ENCODE measurements at places on chromosomes 7 and 10. TPM values are rescaled to one million over a fixed set of nuclear protein-coding genes. Genes with fewer than 3 reads are reported as not detected.

GRCh38 chr7:4681886-4682620, at the start of gene FOXK1:
TSS of gene FOXK1 (plus strand) at chr7:4682295. CDS start at chr7:4682309, 14 bp downstream.
- peak; percentile 73 for DNase-seq
- H3K27ac ChIP-seq = peak within 1 kb of the TSS; percentile 92
- H3K4me3 ChIP-seq = peak within 1 kb of the TSS; percentile 91
- H3K36me3 ChIP-seq = peaks cover 18% of the 10 kb centered on the region

- DNase-seq = no peak
- peaks cover 3% of the 10 kb centered on the region for H3K4me1 ChIP-seq
- no peaks in the 10 kb centered on the region for H3K36me3 ChIP-seq
- no peak overlapping the region for H3K27ac ChIP-seq
These were observed 138.1 kb downstream of the VTI1A start for GRCh38 chr10:112585126-112585525.

GRCh38 chr7:55555160-55555559, 17.1 kb downstream of the VOPP1 start:
- no peak overlapping the region for H3K4me3 ChIP-seq
- H3K27me3 ChIP-seq = no peaks in the 10 kb centered on the region
- DNase-seq = no peak
- no peak overlapping the region for H3K27ac ChIP-seq
- peaks cover 32% of the 10 kb centered on the region for H3K36me3 ChIP-seq

- no peak for DNase-seq
- H3K36me3 ChIP-seq = no peaks in the 10 kb centered on the region
- H3K27me3 ChIP-seq = peaks cover 20% of the 10 kb centered on the region
- H3K27ac ChIP-seq = no peak overlapping the region
- no peak overlapping the region for H3K4me3 ChIP-seq
- H3K4me1 ChIP-seq = peaks cover 3% of the 10 kb centered on the region
These were observed 90.7 kb upstream of the CAPZA2 start for GRCh38 chr7:116771640-116772039.

DNA sequence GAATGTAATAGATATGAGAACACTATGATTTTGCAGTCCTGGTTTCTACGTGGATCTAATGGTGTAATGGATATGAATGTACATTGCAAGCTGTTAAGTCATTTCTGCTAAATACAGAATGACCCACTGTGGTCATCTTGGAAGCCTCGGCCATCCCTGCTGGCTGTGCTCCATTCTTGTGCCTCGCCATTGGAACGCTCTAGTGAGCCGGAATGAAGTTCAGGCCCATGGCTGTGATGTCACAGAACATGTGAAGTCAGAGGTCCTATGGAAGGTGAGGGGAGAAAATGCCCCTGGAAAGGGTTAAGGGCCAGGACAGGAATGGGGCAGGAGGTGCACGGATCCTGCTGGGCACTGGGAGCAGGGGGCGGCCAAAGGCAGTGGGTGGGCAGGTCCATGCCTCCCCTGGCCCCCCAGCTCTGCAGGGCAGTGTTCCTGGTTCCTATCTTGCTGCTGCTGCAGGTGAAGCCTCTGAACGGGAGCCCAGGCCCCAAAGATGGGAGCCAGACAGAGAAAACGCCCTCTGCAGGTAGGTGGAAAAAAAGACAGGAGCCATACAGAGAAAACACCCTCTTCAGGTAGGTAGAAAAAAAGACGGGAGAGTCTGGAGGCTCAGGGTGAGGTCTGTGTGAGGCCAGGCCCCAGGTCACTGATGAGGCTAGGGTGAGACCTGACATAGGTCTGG, at the start of gene LLCFC1:
Gene LLCFC1 (plus strand): TSS at position 259 of the 685 bp plus-strand sequence. CDS start 138 bp downstream, at position 397.
- DNase-seq = no peak
- H3K27me3 ChIP-seq = no peaks in the 10 kb centered on the region
- no peaks in the 10 kb centered on the region for H3K36me3 ChIP-seq
- H3K27ac ChIP-seq = no peak within 1 kb of the TSS

GRCh38 chr7:82471351-82472020, 27.9 kb upstream of the CACNA2D1 start:
- no peaks in the 10 kb centered on the region for H3K36me3 ChIP-seq
- no peak overlapping the region for H3K27ac ChIP-seq
- H3K4me3 ChIP-seq = no peak overlapping the region
- no peak for DNase-seq
- H3K4me1 ChIP-seq = no peaks in the 10 kb centered on the region

DNA sequence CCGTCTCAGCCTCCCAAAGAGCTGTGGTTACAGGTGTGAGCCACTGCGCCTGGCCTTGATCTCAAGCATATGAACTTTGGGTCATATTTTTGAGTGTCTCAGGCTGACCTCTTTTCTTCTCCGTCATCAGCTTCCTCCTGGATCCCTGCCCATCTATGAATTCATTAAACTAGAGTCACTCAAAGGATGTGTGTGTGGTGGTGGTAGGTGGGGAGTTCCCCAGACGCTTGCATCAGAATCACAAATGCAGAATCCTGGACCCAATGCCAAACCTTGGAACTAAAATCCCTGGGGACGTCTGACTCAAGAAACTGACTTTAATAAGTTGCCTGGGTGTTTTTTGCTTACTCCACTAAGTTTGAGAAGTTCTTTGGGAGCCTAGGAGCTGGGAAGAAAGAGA, 6.7 kb upstream of the CREB5 start:
- no peaks in the 10 kb centered on the region for H3K36me3 ChIP-seq
- no peak for DNase-seq
- peaks cover 19% of the 10 kb centered on the region for H3K4me1 ChIP-seq
- no peak overlapping the region for H3K4me3 ChIP-seq

- H3K27me3 ChIP-seq = no peaks in the 10 kb centered on the region
- H3K36me3 ChIP-seq = no peaks in the 10 kb centered on the region
- no peak overlapping the region for H3K27ac ChIP-seq
- no peaks in the 10 kb centered on the region for H3K4me1 ChIP-seq
- no peak overlapping the region for H3K4me3 ChIP-seq
These were observed 262.9 kb downstream of the TCERG1L start for GRCh38 chr10:131048606-131049005.

DNA sequence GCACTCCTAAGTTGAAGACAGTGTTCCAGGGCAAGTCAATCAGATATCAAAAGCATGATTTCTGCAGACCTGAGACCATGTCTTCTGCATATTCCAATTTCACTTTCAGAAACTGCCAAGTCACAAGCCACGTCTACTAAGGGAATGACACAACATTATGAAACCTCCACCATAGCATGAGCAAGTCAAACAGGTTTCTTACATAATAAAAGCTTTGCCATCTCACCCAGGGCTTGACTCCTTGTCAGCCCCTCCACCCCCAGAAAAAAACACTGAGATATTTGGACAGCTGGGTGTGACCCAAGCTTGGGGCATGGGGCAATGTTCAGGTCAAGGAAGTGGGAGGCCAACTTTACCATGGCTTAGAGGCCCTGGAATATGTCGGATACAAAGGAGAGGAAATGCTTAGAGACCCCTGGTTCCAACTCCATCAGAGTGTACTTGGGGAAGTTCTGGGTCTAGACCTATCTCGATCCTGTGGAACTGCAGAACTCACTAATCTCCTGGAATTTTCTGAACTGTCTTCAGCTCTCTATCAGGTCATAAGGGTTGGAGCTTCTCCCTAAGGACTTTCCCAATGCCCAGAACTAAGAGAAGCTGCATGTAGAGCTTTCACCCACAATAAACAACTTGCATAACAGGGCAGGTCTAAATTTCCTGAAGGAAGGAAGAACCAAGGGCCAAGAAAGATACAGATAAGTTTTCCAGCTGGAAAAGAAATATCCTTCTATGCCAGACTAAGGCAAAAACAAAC, 80.6 kb upstream of the NAMPT start:
- DNase-seq = no peak
- H3K36me3 ChIP-seq = no peaks in the 10 kb centered on the region

DNA sequence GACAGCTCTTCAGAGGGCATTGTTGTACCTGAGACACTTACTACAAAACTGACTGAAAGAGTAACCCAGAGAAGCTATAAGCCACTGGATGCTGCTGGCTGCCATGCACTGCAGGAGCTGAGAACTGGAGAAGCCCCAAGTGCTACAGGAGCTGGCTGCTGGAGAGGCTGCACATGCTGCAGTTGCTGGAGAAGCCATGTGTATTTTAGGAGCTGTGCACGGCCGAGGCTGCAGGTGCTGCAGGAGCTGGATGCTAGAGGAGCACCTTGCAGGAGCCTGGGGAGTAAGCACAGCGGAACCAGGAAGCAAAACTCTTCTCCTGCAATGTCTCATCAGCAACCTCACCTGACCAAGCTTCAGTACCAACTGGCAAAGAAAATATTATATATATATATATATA, 45.5 kb downstream of the STEAP1B start:
- H3K27ac ChIP-seq = no peak overlapping the region
- H3K4me3 ChIP-seq = no peak overlapping the region
- no peak for DNase-seq
- H3K36me3 ChIP-seq = no peaks in the 10 kb centered on the region
- H3K4me1 ChIP-seq = peaks cover 8% of the 10 kb centered on the region

- H3K36me3 ChIP-seq = no peaks in the 10 kb centered on the region
- no peak overlapping the region for H3K27ac ChIP-seq
- no peak for DNase-seq
- H3K4me1 ChIP-seq = peaks cover 18% of the 10 kb centered on the region
- H3K27me3 ChIP-seq = no peaks in the 10 kb centered on the region
These were observed 479.8 kb upstream of the SEMA3A start for GRCh38 chr7:84674236-84674913.

DNA sequence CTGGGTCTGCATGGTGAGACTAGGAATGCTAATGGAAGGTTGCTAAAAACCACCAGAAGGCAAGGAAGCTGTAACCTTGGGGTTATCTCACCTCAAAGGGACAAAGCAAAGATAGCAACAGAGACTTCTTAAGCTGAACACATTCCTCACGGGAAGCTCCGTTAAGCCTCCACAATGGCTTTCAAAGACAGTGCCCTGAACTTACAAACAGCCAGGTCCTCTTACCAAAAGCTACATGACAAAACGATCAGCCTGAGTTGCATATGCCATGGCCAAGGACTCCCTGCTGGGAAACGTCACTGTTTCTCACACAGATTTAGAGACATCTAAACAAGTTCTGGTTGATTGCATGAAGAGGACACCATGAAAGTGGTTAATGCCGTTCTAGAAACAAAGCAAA, 52.7 kb downstream of the HTR5A start:
- H3K27ac ChIP-seq = no peak overlapping the region
- DNase-seq = no peak
- H3K4me1 ChIP-seq = no peaks in the 10 kb centered on the region
- H3K27me3 ChIP-seq = peaks cover 4% of the 10 kb centered on the region
- H3K4me3 ChIP-seq = no peak overlapping the region

GRCh38 chr10:77305650-77306632, 331.7 kb downstream of the KCNMA1 start:
- no peaks in the 10 kb centered on the region for H3K27me3 ChIP-seq
- no peaks in the 10 kb centered on the region for H3K4me1 ChIP-seq
- H3K4me3 ChIP-seq = no peak overlapping the region
- no peak for DNase-seq

H2AZ2 gene
- total RNA-seq = 204 TPM

STEAP1B gene
- total RNA-seq = 0.30 TPM

CLDN3 gene
- not detected for total RNA-seq

HOXA2 gene
- total RNA-seq = not detected

PCLO gene
- not detected for total RNA-seq

MYL7 gene
- total RNA-seq = not detected

DPYSL4 gene
- 17.9 TPM for total RNA-seq

MYH16 gene
- total RNA-seq = not detected
